H1 (cell line): ENCODE measurements at places on chromosomes 13 and 19. TPM values are rescaled to one million over a fixed set of nuclear protein-coding genes. Genes with fewer than 3 reads are reported as not detected.

Gene TDRD12
- total RNA-seq: 0.73 and 0.88 TPM in 2 replicates

Gene TGFBR3L
- 3.7 and 4.3 TPM in 2 replicates for total RNA-seq

Gene ISOC2
- total RNA-seq: 96.9 and 106 TPM in 2 replicates

Gene OXGR1
- total RNA-seq: 0.25 and 0.34 TPM in 2 replicates

Gene PRR36
- total RNA-seq: 23.9 and 25.3 TPM in 2 replicates

Gene ATP4A
- 0.31 and 0.50 TPM in 2 replicates for total RNA-seq

Gene DPF1
- total RNA-seq: 15.2 and 15.6 TPM in 2 replicates

Gene IFNL1
- total RNA-seq: not detected in 2 replicates

Gene FXYD3
- 0.86 TPM in 1 of 2 replicates, not detected in the other for total RNA-seq

Gene FARP1
- total RNA-seq: 97.9 and 104 TPM in 2 replicates

Gene NUP58
- total RNA-seq: 53.8 and 57.5 TPM in 2 replicates

Gene ZNF99
- total RNA-seq: not detected in 2 replicates

Gene MCF2L
- total RNA-seq: 22.9 and 24.4 TPM in 2 replicates

Gene BCL2L12
- 126 and 133 TPM in 2 replicates for total RNA-seq

Gene ZNF492
- not detected in 2 replicates for total RNA-seq
